ENCODE measurements at places on chromosomes 7 and 10.

GRCh38 chr10:131944976-131945695, 36.6 kb downstream of the BNIP3 start:
- no peak for DNase-seq

DNA sequence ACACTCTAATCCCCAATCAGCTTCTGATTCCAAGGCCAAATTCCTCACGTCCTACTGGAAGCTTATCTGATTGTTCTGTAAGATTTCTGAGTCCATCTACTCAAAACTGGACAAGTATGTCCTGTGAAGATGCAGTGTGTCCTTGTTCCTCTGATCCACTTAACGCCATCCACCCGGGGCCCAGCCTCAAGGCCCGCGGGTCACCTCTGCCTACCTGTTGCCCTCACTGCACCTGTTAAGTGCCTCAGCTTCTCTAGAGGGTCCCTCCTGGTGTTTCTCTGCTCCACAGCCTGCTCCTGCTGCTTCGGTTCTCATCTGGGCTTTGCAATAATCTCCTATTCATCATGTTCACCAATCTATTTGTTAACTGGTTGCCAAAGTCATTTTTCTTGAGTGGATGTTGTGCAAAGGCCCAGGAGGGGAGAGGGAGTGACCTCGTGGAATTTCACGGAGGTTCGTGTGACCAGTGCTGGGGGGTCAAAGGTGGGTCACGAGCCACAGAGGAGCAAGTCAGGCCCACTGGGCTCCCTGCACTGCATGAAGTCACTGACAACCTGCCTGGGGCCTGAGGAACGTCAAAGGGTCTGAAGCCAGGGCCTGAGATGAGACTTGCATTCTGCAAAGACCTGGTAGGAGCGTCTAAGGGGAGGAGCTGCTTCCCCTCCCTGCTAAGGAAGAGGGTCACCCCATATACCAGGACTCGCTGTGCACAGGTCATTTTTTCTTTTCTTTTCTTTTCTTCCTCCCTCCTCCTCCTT, 338.1 kb downstream of the WDR37 start:
- no peak for DNase-seq

- DNase-seq, result peak; percentile 11
Observed at GRCh38 chr7:76016191-76016947, 22.0 kb upstream of the TMEM120A start.

DNA sequence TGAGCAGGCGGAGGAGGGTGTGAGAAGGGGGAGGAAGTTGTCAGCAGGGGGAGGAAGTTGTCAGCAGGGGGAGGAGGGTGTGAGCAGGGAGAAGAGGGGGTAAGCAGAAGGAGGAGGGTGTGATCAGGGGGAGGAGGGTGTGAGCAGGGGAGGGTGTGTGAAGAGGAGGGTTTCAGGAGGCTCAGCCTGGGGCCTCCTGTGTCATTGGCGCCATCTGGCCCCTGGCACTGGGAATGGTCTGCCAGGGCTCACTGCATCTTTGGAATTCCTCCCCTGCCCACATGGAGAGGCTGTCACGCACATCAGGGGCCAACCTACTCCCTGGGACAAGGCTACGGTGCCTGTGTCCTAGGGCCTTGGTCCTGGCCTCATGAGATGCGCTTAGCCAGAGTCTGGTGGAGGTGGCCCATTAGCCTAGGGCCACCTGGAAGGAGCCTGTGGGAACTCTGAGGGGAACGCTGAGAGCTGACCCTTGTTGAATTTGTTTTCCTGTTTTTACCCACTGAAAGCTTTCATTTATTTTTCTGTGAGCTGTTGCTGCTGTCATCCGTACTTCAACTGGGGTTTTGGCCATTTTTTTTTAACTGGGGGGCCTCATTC, 18.0 kb downstream of the CAMK2B start:
- DNase-seq, result peak; percentile 70

GRCh38 chr10:24929056-24929544, 23.3 kb downstream of the PRTFDC1 start:
- DNase-seq, result peak; percentile 94

GRCh38 chr10:121027371-121027770, 176.2 kb downstream of the WDR11 start:
- DNase-seq, result no peak

- no peak for DNase-seq
Observed at GRCh38 chr10:15096661-15097010, 519 bp upstream of the RPP38 start.

- DNase-seq, result no peak
Observed at GRCh38 chr10:104035194-104036068, 50.2 kb downstream of the COL17A1 start.

DNA sequence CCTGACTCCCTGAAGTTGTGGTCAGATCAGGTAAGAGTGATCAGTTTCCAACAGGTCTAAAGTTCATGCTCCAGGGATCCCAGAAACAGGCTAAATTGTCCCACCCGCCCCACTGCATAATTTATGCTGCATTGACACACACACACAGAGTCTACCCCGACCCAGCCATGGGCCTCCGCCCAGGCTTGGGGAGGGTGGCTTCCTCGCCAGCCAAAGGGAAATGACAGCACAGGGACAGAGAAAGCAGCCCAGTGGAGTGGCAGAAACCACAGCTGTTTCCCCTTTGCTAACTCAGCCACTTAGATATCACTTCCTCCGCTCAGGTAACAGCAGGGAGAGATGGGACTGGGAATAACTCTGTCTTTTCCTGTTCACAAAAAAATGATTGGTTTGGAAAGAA, 9.4 kb downstream of the SH3PXD2A start:
- no peak for DNase-seq

DNA sequence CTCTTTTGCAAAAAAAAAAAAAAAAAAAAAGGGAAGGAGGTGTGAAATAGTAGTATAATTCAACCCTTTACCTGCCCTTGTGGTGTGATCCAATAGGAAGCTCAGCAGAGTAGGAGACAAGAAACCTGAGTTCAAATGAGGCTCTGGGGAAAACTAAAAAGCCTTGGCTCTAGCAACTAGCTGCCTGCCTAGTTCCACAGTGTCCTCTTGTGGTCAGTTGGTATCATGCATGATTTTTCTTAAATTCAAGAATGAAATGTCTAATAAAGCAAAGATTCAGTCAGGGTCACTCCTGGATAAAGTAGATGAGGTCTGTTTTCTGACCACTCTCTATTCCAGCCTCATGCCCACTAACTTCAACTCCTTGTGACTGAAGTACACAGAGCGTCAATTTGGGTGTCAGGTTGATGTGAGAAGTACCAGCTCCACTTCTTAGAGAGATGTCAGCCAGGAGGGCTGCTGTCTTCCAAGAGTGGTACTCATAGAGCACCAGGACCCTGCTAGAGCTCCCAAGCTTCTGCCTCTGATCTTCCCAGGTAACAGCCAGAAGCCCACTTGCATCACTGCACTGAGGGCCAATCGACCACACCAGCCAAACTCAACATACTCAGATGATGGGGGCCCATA, 10.5 kb downstream of the LSM5 start:
- peak; percentile 29 for DNase-seq

- DNase-seq, result no peak
Observed at GRCh38 chr7:7159063-7159658, 23.2 kb upstream of the C1GALT1 start.

DNA sequence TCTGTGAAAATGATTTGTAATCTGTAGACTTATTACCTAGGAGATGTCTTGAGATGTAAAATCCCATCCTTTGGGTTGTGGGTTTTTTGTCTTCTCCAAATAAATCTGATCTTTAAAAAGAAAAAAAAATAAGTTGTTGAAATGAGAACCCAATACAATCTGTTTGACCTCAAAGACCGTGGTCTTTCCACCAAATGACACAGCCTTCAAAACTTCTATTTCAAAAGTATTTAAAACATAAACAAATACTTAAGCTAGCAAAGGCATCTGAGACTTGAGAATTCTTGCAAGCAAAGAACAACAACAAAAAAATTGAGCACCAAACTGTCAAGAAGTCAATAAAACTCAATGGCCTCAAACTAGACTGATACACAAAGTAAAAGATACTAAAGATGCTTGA, 67.9 kb upstream of the HECW1 start:
- DNase-seq, result peak; percentile 64

- no peak for DNase-seq
Observed at GRCh38 chr7:73487486-73487885, 34.6 kb downstream of the BAZ1B start.

GRCh38 chr7:142802301-142802700, 31.5 kb downstream of the PRSS2 start:
- no peak for DNase-seq

All from fibroblast of skin of right biceps (primary cell).